PC-9 (cell line): ENCODE measurements at places on chromosomes 7 and 10. TPM values are rescaled to one million over a fixed set of nuclear protein-coding genes. Genes with fewer than 3 reads are reported as not detected.
A peak's percentile ranks its signal among the peaks of the same experiment; 100 is the strongest.

DNA sequence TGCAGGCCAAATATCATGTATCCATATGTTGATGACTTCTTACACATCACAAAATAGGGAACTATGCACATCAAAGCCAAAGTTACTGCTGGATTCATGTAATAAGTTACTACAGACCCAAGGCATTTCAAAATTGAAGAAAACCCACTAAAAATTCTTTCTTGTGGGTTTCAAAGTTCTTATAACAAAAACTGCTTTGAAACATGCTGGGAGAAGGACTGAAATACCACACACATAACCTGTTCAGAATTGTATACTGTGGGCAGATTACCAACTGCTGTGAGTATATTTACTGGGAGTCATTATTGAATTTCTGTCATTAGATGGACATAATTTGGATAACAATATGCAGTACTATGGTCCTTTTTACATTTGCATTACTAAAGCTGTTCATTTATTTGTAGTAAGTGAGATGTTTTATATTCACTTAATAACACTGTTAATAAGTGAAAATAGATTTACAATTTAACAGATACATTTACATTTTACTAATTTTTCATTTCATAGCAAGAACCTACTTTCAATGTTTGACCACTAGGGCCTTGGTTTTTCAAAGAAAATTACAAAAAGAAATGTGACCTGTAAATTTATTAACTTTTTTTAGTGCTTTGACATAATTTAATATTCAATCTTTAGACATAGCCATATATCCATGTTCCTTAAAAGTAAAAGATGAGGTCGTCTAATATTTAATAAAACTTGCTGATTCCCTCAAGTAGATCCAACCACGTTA is 132.6 kb downstream of the MAGI2 start:
- DNase-seq, result no peak

ZMIZ2 gene
- 97.5 and 142 TPM in 2 replicates for total RNA-seq

LRRN3 gene
- not detected in 2 replicates for total RNA-seq

TMEM196 gene
- total RNA-seq, result not detected in 2 replicates

HMX3 gene
- total RNA-seq, result not detected in 2 replicates

DNA sequence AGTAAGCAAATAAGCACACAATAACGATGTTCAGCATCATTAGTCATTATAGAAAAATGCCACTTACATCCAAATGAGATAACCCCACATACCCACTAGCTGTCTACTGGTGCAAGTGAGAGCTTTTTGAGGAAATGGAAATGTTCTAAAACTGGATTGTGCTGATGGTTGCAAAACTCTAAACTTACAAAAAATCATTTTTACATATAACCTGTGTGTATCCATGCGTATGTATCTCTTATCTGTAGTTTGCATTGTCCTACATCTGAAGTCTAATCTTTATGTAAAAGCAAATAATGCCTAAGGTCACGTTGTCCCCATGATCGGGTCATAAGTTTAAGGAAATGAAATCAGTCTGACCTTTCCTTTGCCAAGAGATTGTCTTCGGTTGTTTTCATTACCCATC is 81.6 kb upstream of the DNAJB6 start:
- DNase-seq, result peak; percentile 35
